Right ventricle myocardium superior (tissue), 1 donor: ENCODE measurements at places on chromosomes 13 and 19. TPM values are rescaled to one million over a fixed set of nuclear protein-coding genes. Genes with fewer than 3 reads are reported as not detected.

Gene TINCR
- not detected for total RNA-seq

GRCh38 chr19:42421101-42421500, 6.1 kb downstream of the LIPE start:
- DNase-seq = no peak

DNA sequence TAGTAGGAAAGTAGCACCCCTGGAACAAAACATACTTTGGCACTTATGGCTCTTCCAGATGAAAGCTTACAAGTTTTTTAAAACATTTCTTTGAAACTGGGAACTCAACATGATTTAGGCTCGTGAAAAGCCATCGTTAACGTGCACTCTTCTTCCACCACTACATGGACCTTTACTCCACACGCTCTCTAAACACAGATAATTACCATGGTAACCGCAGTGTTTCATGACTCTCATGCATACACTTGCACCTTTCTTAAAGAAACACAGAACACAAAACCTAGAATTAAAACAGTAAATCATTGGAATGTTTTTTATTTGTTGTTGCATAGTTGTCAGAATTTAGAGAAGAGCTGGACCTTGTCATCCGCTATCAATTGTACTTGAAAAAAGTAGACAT, 154.3 kb downstream of the FGF9 start:
- no peak for DNase-seq

GRCh38 chr19:1691589-1692290, 39.3 kb upstream of the TCF3 start:
- no peak for DNase-seq

- no peak for DNase-seq
Observed at GRCh38 chr13:98892821-98893220, 85.0 kb downstream of the DOCK9 start.

DNA sequence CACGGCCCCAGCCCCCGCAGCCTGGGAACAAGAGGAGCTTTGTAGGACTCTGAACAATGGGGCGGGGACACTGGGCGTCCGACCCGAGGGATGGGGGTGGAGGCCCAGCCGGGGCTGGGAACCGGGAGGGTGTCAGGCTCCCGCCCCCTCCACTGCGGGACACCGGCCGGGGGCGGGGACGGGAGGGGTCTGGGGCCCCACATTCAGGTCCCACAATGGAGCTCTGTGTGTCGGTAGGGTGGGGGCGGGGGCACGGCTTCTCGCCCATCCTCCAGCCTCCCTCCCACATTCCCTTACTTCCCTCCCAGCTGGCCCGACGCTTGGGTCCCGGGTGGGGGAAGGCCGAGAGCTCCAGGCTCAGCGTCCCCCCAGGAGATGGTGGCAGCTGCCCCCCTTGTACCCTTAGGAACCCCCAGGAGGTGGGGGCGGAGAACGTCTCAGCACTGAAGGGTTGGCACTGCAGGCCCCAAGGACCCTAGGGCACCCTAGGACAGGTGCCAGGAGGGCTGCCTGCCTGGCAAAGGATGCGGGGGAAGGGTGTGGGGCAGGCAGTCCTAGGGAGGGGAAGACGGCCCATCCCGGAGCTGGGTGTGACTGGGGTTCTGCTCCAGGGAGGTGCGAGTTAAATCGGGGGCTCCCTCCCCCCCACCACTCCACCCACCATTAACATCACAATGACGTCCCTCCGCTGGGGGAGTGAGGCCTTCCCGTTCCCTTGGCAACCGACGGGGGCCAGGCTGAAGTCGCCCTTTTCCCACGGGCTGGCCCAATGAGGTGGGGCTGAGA, 5.3 kb downstream of the TTYH1 start:
- peak; percentile 56 for DNase-seq

Gene PRSS57
- total RNA-seq = not detected
